ENCODE measurements at places on chromosomes 12 and 14.

DNA sequence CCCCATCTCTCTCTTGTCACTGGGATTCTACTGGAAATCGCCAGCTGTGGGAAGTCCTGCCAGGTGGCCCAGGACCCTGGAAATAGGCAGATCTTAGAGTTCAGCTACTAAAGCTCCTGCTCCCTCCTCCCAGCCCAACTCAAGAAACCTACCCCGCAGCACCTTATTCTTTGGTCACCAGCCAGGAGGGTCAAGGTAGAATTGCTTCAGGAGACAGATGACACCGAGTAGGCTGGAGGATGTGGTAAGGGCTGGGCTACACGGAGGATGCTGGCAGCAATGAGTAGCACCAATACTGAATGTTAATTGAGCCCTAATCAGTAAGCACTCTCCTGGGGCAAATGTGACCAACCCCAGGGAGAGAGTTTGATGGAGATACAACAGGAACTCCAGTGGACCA is 119.7 kb upstream of the VASH1 start:
- DNase-seq = no peak

DNA sequence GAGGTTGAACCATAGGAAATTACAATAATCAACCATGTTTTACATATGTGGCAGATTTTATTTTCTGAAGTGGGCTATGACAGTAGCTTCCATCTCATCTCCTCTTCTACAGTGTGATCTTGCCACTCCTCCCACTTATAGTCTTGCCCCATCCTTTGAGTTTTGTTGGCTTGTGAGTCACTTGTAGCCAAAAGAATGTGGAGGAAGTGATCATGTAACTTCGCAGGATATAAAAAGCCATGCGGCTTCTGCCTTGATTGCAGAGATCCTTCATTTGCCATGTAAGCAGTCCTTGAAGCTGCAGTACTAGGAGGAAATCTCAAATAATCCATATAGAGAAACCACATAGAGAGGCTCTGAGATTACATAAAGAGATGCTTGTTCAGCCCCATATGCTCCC is 13.7 kb upstream of the ZNF84 start:
- no peak for DNase-seq

DNA sequence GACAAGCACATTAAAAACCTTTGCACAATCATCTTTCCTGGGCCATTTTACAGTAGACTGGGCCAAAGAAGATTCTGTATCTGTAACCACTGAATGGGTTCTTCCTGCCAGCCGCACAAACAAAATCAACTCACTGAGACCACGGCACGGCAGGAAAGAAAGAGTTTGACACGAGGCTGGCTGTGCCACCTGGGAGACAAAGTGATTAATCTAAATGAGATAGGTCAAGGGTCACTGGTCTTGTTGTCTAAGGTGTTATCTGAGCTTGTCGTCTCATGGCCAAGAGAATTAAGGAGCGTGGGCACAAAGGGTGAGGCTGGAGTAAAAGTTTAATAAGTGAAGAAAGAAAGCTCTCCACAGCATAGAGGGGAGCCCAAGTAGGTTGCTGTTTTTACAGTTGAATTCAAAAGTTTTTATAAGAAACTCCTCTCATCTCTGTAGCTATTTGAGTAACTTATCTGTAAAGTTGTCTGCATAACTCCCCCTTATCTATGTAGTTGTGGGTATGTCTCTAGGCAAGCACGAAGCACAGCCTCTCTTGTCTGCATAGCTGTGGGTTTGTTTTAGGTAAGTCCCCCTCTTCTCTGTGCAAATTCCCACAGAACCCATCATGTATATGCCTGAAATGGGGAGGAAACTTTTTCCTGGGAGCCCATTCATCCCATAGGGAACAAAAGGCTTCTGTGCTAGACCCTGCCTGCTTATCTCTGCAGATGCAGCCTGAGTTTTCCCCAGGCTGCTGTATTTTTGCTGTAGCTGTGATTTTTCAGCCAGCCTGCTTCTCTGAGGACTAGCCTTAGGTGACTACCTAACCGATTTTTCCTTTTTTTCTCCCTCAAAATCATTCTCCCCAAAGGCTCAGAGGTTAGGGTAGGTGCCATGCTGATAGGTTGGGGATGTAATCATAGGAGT is 1314.6 kb upstream of the TMEM132C start:
- DNase-seq = no peak

- DNase-seq = no peak
These were observed 33.6 kb downstream of the TMEM233 start for GRCh38 chr12:119627019-119627643.

DNA sequence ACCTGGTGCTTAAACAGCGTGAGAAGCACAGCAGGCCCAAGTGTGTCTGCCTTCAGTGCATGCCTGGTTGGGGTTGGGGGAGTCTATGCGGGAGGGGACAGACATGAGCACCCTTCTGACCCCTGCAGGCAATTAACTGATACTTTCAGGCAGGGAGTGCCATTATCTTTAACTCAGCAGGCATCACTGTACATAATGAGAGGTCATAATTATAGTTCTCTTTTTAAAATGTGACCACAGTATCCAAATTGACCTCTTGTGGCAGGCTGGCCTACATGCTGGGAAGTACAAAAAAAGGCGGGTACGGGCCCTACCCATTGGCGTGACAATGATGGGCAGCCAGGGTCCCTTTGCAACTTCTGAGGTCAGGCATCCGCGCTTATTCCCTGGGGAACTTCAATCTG is 209.1 kb downstream of the FOXN3 start:
- no peak for DNase-seq

DNA sequence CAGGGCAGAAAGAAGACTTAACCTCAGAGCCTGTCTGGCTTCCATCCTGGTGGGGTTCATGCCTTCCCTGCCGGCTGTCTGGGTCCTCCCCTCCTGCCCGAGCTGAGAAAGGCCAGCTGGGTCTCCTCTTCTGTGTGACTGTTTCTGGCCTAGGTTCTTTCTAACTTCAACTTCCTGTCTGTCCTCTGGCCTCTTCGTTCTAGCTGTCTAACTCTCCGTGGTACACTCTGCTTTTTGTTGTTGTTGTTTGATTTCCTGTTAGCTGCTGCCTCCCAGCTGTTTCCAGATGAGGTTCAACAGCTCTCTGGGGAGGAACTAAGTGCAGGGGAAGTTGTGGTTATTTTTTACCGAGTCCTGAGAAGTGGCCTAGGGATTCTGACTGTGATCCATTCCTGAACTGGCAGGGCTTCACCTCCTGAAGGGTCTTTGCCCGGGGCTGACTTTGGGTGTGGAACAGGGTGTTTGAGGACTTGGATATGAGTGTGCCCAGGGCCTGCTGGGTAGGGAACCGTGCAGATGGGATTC is 3.2 kb downstream of the MLXIP start:
- peak; percentile 45 for DNase-seq

- DNase-seq = no peak
These were observed 35.2 kb upstream of the FAM181A start for GRCh38 chr14:93891756-93892504.

DNA sequence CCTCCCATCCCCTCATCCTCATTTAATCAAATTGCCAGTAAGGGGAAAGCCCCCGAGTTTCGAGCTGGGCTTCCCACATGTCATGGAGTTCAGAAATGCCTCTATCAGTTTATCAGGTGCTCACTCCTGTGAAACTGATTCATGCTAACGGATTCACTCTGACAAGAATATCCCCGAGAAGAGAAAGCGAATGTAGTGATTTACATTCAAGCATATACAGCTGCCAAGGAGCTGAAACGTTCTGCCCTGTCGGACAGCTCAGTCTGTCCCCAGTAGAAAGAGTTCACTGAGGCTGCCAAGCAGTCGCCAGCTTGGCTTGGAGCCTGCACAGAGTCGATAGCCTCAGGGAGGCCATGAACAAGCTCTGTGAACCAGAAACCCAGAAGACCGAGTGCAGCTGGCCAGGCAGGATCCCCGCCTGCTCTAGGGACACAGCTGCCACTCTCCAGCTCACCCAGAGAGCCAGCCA is 88.4 kb downstream of the TMCC3 start:
- DNase-seq = no peak

- no peak for DNase-seq
These were observed 1.4 kb downstream of the LRP10 start for GRCh38 chr14:22872833-22873520.

GRCh38 chr12:30010071-30011052 is 226.6 kb upstream of the TMTC1 start:
- no peak for DNase-seq

DNA sequence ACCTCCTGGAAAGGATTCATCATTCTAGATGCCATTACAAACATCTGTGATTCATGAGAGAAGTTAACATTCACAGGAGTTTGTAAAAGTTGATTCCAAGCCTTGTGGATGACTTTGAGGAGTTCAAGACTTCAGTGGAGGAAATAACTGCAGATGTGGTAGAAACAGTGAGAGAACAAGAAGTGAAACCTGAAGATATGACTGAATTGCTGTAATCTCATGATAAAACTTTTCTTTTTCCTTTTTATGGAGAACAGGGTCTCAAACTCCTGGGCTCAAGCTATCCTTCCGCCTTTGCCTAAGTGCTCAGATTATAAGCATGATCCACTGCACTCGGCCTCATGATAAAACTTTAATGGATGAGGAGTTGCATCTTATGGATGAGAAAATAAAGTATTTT is 64.5 kb upstream of the GTF2A1 start:
- no peak for DNase-seq

- DNase-seq = no peak
These were observed 1073.6 kb upstream of the TMEM132C start for GRCh38 chr12:127193341-127193740.

- DNase-seq = no peak
These were observed 204.8 kb downstream of the DPF3 start for GRCh38 chr14:72688990-72689671.

DNA sequence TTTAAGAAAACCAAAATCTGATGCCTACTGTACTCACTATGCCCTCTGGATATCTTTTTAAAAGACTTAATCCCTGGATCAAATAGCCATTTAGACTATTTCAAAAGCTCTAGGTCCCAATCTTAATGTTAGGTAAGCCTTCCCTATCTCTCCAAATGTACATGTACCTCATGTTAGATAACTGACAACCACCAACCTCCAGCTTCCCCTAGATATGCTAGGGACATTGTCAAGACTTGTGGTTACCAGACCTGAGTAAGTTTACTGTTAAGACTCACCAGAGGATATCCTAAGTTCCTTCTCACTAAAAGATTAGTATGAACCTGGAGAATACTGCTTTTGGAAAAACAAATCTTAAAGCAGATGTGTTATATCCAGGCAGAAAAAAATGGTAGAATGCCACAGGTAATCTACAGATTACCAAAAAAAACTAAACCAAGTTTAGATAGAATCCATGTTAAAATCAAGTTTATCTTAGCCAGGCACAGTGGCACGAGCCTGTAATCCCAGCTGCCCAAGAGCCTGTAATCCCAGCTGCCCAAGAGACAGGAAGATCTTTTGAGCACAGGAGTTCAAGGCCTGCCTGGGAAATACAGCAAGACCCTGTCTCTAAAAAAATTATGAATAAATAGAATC is 9.7 kb downstream of the NAP1L1 start:
- DNase-seq = no peak
